ENCODE measurements at places on chromosomes 16 and 17.

DNA sequence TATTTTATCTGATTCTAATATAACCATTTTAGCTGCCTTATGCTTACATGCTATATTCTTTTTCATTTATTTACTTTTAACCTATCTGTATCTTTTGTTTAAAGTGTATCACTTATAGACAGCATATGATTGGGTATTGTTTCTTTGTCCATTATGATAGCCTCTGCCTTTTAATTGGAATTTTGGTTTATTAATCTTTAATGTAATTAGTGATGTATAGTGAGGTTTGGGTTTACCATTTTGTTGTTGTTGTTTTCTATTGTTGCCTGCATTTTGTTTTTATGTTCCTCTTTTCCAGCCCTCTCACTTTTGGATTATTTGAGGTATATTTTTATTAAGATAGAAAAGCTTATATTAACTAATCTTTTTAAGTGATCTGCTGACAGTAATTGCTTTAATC is 59.4 kb downstream of the NLK start:
- no peak for DNase-seq

DNA sequence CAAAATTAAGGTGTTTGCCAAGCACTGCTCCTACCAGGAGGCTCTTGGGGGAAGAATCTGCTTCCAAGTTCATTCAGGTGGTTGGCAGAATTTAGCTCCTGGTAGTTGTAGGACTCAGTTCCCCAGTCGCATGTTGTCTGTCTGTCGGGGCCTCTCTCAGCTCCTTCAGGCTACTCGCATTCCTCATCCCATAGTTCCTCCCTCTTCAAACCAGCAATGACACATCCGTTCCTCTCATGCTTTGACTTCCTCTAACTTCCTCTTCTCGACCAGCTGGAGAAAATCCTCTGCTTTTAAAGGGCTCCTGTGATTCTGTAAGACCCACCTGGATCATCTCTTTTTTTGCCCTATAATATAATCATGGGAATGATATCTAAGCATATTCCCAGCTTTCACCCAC is 108.1 kb downstream of the PMP22 start:
- DNase-seq: no peak

DNA sequence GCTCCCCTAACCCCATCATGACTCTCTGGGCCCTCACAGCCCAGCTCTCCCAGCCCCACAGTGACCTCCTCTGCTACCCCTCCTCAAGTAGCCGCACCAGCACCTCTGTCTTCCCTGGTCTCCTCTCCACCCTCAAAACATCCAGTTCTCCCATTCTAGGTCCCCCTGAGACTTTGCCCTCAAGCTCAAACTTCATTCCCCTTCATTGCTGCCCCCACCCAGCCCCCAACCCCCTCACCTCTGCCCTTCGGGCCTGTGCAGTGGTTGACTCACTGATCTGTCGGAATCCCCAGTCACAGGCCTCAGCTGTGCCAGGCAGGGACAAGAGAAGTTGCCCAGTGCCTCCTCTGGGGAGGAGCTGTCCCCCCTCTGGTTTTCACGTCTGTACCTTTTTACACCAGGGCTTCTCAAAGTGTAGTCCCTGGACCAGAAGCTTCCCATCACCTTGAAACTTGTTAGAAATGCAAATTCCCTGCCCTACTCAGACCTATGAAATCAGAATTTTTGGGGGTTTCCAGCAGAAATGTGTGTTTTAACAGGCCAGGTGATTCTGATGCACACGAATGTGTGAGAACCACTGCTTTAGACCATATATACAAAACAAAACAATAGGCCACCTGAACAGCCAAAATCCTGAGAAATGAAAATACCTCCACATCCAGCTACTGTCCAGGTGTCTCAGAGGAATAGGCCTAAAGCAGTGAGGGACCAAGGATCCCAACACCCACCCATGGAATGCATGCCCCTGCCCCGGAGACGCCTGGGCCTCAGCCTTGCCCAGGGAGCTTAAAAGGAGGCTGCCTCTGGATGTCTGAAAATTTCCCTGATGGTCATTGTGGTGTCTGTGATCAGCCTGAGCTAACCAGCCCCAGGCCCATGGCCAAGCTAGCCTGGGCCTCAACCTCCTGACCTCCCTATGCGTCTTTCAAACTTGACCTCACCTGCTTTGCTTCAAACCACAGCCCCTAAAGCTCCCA is 853 bp upstream of the DOK4 start:
- DNase-seq: no peak

GRCh38 chr17:77602062-77602746 is 356.3 kb upstream of the TNRC6C start:
- no peak for DNase-seq

- DNase-seq: no peak
These were observed 59.5 kb downstream of the RPTOR start for GRCh38 chr17:80604009-80604669.
